ENCODE measurements at places on chromosomes 6 and 20.

DNA sequence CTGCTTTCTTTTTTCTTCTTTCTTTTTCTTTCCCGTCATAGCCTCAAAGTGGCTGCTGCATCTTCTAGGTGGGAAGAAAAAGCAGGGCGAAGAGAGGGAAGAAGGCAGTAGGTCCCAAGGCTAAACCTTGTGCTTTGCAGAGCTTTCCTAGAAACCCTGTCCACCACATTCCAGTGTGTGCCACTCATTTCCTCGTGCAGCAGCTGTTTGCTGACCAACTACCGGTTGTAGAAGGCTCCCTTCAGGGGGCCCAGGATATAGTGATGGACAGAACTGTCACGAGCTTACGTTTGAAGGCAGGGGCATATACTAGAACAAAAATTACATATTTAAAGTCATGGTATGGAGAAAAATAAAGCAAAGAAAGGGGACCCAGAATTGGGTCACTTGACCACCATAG is 103.0 kb downstream of the SASH1 start:
- no peak for DNase-seq

- DNase-seq = peak; percentile 51
Measured at GRCh38 chr6:4577406-4577805, 198.8 kb upstream of the CDYL start.

DNA sequence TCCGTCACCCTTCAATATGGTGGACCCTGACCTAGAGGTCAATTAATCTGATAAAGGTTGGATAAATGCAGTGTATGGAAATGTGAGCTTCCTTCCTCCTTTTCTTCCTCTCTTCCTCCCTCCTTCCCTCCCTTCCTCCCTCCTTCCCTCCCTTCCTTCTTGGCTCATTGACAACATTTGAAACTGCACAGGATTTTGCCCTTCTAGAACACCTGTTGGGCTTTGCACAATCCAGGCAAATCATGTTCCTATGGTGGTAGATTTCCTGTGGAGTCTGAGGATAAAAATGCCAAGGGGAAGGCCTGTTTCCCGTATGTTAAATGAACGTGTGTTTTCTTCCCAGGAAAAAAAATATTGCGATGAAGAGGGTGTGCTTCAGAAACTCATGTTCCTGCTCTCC is 642.8 kb downstream of the EPM2A start:
- DNase-seq = no peak

GRCh38 chr20:5400164-5400762 is 83.5 kb upstream of the PROKR2 start:
- no peak for DNase-seq

- DNase-seq = no peak
Measured at GRCh38 chr6:81465859-81466258, 286.6 kb downstream of the TENT5A start.

- no peak for DNase-seq
Measured at GRCh38 chr20:891706-892080, 24.4 kb downstream of the ANGPT4 start.

GRCh38 chr6:14068133-14068532 is 49.4 kb upstream of the CD83 start:
- DNase-seq = no peak

DNA sequence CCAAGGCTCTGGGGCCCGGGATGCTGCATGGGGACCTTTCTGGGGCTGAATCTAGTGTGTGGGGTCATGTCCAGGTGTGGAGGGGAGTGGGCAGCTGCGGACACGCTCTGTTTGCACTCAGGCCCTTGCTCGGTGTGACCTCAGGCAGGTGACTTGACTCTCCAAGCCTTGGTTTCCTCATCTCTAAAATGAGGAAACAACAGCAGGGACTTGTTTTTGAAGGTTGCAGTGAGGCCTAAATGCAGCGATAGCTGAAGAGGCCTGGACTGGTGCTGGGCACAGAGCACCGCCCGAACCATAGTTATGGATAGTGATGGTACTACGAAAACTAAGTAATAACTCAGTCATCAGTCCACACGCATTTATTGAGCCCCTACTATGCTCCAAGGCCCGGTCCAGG is 91.8 kb downstream of the NOL4L start:
- DNase-seq = no peak

DNA sequence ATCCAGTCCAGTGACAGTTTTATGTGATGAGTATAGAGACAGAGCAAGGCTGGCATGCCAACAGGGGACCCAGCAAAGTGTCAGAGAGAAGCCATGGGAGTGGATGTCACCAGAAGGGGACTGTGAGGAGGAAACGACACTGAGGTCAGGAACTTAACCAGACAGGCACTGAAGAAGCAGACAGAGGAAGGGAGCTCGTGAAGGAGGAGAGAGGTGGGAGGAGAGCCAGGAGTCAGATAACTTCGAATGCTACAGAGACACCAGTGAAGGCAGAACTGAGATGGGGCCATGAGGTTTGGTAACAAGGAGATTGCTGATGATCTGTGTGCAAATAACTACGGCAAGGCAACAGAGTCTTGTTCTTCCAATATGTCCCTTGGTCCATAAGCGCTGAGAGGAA is 211.1 kb upstream of the FOXA2 start:
- no peak for DNase-seq

GRCh38 chr20:57438552-57438951 is 47.4 kb downstream of the RBM38 start:
- no peak for DNase-seq

- no peak for DNase-seq
Measured at GRCh38 chr20:38935967-38936407, 9.8 kb downstream of the FAM83D start.

DNA sequence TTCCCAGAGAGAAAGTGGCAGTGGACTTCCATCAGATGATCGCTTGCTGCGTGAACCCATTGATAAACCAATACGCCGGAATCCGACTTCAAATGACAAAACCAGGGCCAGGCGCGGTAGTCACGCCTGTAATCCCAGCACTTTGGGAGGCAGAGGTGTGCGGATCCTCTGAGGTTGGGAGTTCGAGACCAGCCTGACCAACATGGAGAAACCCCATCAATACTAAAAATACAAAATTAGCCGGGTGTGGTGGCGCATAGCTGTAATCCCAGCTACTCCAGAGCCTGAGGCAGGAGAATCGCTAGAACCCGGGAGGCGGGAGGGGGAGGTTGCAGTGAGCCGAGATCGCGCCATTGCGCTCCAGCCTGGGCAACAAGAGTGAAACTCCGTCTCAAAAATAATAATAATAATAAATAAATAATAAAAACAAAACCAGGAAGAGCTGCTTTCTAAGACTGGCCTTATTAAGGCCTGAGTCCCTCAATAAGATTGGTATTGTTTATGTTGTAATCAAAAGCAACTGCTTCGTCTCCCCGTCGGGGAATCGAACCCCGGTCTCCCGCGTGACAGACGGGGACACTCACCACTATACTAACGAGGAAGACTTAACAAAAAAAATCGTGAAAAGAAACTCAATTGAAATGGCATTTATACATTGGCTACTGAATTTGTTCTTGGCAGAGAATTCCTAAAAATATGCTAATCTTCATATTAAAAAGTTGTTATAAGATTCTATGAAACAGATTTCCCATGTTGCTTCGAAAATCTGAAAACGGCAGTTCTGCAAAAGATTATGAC is 110.2 kb upstream of the ZNF184 start:
- no peak for DNase-seq

- no peak for DNase-seq
Measured at GRCh38 chr6:129793447-129793846, 67.7 kb downstream of the TMEM244 start.

- no peak for DNase-seq
Measured at GRCh38 chr20:1810926-1811620, 84.1 kb upstream of the SIRPA start.

DNA sequence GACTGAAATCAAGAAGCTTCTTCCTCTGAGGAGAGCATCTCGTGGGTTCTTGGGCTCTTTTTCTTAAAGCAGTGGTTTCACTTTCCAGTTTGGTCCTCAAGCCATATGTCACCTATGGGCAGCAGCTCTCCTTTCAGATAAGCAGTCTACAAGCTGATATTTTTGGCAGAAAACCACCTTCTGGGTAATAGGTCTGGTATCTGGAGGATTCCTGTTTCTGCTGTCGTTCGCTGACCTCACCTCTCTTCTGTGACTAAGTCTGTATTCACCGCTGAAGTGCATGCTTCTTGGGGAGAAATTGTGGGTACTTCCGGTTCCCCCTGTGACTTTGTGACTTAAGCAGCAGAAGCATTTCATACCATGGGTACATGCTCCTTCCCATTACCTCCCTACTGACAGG is 193.6 kb downstream of the EDN1 start:
- DNase-seq = no peak

DNA sequence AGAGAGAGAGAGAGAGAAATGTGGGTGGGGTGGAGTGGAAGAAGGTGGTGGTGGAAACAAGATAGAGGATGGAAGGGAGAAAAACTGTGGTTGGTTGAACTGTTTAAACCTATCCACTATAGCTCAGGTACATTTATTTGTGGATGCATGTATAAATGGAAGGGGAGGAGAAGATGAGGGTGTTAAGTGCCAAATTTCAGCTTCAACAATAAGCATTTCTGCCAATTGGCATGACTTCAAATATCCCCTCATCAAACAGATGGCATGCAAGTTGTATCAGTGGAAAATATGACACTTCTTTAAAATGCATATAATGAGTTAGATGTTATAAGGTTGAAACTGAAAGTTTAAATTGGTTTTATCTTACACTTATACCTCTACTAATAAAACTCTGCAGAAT is 216.1 kb downstream of the LMBRD1 start:
- DNase-seq = no peak

- no peak for DNase-seq
Measured at GRCh38 chr20:58619864-58620431, 31.1 kb upstream of the STX16 start.

- DNase-seq = no peak
Measured at GRCh38 chr20:41643504-41643938, 25.3 kb upstream of the CHD6 start.

DNA sequence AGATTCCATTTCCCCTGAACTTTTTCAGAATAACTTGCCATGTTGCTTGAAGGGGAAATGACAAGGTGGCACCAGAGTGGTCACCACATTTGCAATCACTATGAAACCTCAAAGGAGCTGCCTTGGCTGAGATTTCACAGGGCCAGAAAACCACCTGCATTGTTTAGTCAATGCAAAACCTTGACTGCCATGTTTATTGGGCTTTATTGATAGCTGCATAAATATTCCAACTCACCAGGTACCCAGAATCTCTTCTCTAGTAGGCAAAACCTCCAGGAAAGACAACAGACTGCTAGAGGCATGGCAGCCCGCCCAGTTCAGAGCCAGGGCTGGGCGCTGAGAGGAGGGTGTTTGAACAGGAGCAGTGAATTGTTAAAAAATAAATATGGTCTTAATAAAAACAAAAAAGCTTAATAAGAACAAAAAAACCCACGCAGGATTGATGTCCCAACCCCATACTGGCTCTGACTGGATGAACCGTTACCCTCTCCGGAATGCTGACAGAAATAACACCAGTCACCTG is 375.6 kb downstream of the ZFAND3 start:
- no peak for DNase-seq

DNA sequence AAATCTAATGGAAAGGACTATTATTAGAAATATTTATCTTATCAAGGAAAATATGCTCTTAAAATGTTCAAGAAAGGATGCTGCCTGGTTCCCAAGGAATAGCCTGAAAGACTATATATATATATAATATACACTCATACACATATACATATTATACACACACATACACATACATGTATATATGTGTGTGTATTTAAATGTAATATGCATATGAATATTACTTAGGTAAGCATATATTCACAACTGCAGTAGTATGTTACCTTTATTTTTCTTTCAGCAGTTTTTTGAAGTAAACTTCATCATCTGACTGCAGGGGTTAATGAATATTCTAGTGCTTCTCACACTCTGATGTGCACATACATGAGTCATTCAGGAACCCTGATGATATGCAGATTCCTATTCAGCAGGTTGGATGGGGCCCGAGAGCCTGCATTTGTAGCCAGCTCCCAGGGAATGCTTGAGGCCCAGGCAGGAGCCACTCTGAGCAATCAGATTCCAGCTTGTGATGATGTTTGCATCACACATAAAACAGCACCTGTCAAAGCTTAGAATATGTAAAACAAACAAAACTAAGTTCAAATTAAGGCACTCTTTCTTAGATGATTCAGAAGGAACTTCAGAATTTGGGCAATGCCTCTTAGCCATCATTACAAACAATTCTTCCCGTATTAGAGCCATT is 16.1 kb downstream of the MYLK4 start:
- no peak for DNase-seq

DNA sequence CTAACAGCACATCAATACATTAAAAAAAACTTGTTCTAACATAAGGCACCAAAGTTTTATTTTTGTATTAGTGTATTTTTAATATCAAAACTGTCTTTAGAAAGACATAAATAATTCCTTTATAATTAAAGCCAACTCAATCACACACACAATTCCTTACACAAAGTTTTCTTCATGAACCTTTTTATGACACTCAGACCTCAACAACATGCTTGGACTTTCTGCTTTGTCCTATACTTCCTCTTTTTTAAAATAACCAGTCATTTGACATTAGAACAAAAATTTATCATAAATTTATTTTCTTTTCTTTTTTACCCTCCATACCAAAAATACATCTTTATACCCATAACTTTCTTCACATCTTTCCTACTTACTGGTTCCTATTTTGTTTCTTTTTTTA is 292.0 kb upstream of the ARID1B start:
- no peak for DNase-seq

GRCh38 chr6:108156938-108157233 is 8.9 kb upstream of the NR2E1 start:
- no peak for DNase-seq

Measured in forelimb muscle (tissue), 1 donor.